Activated naive CD4-positive, alpha-beta T cell treated with Interleukin-2 at 50 U/mL for 16 hours (primary cell): ENCODE measurements at places on chromosomes 4 and X.

DNA sequence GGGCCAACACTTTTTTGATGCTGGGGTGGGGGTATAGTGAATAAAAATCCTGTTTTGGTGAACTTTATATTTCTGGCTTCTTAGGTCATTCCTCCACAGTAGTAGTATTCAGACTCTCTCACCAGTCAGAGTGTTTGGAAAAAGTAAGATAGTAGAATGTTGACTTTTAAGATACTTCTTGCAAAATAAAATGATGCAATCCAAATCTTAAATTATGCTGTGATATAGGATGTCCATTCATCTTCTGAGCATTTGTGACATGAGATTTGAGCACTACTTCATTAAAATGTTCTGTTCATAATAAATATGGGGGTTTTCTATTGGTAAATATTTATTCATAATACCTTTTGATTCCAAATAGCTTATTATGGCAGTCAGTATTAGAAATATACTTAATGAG, 70.1 kb downstream of the BMP2K start:
- DNase-seq: no peak

DNA sequence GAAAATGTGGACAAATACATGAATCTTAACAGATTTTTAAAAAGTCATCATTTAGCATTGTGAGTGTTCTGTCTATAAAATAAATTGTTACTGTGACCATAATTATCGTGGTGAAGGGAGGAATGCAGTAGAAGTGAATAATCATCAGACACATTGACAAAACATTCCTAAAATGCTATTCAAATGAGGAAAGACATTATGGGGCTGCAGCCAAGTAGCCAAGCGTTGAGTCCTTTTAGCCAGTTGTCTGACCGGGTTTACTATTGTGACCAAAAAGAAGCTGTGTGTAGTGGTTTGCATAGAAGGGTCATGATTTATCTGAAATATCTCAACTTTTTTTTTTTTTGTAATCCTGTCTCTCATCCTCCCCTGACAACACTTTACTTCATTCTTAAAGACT, 19.5 kb downstream of the WWC2 start:
- DNase-seq: no peak

GRCh38 chr4:183180096-183180495, 81.0 kb downstream of the WWC2 start:
- no peak for DNase-seq

DNA sequence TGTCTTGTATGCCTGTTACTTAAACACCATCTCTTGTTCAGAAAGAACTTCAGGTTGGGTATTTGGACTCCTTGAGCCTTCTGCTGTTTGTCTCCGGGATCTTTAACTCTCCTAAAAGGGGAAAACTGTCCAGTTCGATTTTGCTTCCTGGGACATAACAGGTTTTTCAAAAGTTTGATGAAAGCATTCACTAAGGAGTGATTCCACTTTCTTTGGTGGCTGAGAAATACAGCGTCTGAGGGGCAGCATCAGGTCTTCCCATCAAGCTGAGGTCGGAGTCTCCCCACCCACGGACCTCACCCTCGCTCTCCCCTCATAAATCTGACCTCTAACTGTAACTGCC, 1.4 kb downstream of the AFAP1 start:
- no peak for DNase-seq

DNA sequence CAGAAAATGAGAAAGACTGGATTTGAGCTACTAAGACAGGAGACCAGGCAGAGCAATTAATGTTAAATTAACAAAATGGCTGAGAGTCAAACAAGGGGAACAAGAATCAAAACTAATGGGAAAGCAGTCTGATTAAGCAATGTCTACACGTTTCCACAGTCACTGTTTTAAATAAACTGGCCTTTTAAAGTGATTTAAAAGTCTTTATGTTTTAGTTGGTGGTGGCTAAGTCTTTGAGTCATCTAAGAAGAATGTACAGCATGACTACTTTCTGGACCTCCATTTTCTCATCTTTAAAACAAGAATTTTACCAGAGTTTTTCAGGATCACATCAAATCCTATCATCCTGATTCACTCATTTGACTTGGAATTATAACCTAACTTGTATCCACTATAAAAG, 233.8 kb downstream of the ENOX2 start:
- no peak for DNase-seq

DNA sequence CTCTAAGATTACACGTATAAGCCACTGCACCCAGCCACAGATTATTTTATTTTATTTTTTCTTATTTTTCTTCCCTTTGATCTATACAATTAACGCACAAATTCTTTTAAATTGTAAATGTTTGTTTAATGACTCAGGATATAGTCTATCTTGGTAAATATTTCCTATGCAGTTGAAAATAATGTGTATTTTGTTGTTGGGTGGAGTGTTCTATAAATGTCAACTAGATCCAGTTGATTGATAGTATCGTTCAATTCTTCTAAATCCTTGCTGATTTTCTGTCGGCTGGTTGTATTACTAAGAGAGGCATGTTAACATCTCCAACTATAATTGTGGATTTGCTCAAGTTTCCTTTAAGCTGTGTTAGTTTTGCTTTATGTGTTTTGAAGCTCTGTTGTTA, 92.0 kb downstream of the TRAPPC11 start:
- DNase-seq: no peak

- DNase-seq: no peak
Measured at GRCh38 chr4:99645036-99645435, 12.6 kb downstream of the C4orf54 start.

DNA sequence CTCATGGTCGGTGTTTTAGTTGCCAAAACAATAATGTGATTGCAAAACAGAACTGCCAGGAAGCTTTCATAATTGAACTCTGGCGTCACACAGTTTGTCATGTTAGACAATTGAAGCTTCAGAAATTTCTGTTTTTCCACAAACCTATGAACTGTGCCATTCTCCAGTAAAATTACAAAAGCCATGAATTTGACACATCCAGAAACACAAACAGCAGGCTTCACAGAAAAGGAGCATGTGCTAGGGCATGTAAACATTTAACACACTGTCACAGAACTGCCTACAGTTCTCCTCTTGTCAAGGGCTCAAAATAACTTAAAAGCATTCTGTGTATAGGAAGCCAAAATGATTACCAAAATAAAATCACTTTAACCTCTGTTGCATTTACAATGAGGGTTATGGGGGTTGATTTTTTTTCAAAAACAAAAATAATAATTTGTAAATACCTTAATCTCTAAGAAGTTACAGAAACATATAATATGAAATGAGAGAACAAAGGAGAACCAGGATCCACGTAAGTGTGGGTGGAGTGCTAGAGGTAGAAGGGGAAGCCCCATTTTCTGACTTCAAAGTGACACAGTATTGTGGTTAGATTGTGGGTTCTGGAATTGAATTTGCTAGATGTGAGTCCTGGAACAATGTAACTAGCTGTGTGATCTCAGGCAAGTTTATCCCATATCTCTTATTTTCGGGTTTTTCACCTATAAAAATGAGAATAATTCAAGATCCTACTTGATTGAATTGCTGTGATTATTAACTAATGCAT, 295.0 kb downstream of the CENPC start:
- no peak for DNase-seq
